Osteoblast (primary cell): ENCODE measurements at places on chromosomes 7 and 10. TPM values are rescaled to one million over a fixed set of nuclear protein-coding genes. Genes with fewer than 3 reads are reported as not detected.

The NEUROG3 gene
- total RNA-seq: not detected in 2 replicates

The ELFN1 gene
- 12.7 and 14.1 TPM in 2 replicates for total RNA-seq

The RARRES2 gene
- 18.3 and 26.1 TPM in 2 replicates for total RNA-seq

- peak; percentile 66 for DNase-seq
Observed at GRCh38 chr7:91287371-91288084, 23.3 kb downstream of the FZD1 start.

DNA sequence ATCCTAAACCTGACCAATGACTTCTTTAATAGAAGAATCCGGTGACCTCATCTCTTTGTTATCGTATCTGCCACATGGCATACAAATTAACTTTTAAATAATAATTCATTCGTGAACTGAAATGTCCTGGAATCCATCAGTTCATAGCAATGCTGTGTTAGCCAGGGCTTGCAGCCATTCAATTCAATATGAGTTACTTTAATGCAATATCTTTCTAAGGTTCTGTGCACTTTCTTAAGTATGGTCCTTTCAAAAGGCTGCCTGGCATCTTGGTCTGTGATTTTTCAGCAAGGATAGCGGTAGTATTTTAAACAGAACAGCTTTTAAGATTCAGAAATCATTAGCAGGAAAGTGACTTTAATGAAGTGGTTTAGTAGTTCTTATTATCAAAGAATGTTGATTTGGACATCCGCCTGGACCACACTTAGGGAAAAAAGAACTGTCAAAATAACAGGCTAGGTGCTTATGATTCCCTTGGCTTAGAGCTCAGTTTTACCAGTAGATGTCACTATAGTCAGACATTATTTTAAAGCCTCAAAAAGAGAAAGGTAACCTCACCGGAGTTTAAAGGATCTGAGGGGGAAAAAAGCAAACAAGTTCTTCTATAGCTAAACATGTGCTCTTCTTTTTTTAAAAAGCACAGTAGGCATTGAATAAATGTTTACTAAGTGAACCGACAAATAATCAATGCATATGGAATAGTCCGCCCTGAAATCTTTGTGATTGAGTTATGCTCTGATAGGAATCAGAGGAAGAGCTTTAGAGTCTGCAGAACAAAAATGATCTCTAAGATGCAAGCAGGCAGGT lies 22.7 kb downstream of the SLC35G1 start:
- DNase-seq: no peak

DNA sequence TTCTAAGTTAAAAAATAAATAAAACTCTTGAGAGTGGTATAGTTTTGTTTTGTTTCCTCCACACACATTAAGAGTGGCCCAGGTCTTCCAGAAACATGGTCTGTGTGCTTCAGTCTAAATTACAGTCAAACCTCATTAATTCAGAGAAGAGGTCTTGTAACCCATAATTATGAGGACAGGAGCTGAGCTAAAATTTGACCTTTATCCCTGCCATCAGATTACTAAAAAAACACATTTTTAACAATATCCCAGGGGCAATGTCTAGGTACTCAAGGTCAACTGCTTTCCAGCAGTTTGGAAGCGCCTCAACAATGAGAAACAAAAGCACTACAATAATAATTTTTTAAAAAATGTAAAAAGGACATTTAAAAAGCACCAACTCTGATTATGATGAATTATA lies 184.1 kb upstream of the PFKP start:
- no peak for DNase-seq

DNA sequence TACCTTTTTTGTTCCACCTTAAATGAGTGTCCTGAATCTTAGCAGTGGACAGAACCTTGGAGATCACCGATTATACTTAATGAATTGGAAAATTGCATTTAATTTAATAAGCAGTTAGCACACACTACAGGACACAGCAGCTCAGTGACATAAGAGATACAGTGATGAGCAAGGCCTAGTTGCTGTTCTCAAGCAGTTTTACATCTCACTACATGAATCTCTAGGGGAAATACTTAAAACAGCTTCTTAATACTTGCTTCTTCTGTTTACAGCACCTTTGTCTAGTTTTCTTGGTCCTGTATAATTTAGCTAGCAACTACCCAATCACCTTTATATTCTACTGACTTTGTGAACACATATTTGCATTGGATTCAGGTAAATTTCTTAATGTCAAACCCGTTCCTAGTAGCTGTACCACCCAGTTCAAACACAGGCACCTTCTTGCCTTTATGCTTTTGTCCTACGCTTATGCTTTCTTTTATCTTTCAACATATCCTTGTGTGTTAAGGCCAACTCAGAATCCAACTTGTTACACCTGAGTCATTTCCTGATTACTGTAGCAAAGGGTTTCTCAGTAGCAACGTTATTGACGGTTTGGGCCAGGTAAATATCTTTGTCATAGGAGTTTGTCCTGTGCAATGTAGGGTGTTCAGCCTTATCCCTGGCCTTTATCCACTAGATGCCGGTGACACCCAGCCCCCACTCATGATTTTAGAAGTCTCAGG lies 1.8 kb downstream of the STAM start:
- DNase-seq: no peak

GRCh38 chr10:131872827-131873375 lies 27.9 kb upstream of the PPP2R2D start:
- no peak for DNase-seq
